ENCODE measurements at places on chromosomes 1 and 21. TPM values are rescaled to one million over a fixed set of nuclear protein-coding genes. Genes with fewer than 3 reads are reported as not detected.

- H3K36me3 ChIP-seq: no peaks in the 10 kb centered on the region
- no peak for DNase-seq
- no peak overlapping the region for H3K27ac ChIP-seq
- no peaks in the 10 kb centered on the region for H3K4me1 ChIP-seq
- H3K27me3 ChIP-seq: peaks cover 4% of the 10 kb centered on the region
Measured at GRCh38 chr1:170284016-170284415, 138.3 kb downstream of the NTMT2 start.

GRCh38 chr1:1272341-1273208, 1.1 kb downstream of the UBE2J2 start:
- H3K4me1 ChIP-seq: peaks cover 40% of the 10 kb centered on the region
- peaks cover 25% of the 10 kb centered on the region for H3K36me3 ChIP-seq
- peak; percentile 36 for DNase-seq
- peak overlapping the region; percentile 85 for H3K27ac ChIP-seq

DNA sequence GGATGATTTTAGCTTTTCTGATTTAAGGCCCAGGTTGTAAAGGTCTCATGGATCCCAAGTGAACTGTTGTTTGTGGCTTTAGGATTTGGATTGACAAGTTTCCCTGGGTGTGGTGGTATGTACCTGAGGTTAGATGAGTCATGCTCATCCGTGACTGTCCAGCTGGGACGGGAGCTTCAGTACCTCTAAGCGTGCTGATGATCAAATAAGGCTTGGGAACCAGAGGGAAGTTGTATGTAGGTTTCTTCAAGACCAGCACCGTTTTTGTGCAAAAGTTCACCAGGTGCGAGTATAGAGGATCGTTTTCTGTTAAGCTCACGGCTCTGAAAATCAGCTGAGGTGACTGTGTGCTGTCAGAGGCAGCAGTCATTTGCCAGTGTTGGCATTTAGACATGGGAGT, 19.8 kb downstream of the PLA2G2E start:
- H3K4me3 ChIP-seq: no peak overlapping the region
- no peaks in the 10 kb centered on the region for H3K27me3 ChIP-seq
- H3K27ac ChIP-seq: no peak overlapping the region
- no peak for DNase-seq
- H3K4me1 ChIP-seq: no peaks in the 10 kb centered on the region
- H3K36me3 ChIP-seq: peaks cover 41% of the 10 kb centered on the region

DNA sequence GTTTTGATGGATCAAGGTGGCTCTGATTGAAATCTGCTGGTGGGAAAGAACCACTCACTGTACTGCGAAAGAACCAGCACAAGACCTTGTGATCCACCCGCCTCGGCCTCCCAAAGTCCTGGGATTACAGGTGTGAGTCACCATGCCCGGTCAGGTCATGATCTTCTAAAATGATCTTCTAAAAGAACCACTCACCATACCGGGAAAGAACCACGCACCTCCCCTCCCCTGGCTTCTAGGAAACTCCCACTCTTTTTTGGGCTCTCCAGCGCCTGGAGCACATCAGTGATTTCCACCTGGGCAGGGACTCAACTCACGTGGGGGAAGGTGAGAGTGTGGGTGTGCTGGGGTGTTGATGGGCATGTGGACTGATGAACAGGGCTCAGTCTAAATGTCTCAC, 7.9 kb upstream of the RAB7B start:
- DNase-seq: peak; percentile 65
- H3K36me3 ChIP-seq: no peaks in the 10 kb centered on the region
- H3K4me3 ChIP-seq: no peak overlapping the region

DNA sequence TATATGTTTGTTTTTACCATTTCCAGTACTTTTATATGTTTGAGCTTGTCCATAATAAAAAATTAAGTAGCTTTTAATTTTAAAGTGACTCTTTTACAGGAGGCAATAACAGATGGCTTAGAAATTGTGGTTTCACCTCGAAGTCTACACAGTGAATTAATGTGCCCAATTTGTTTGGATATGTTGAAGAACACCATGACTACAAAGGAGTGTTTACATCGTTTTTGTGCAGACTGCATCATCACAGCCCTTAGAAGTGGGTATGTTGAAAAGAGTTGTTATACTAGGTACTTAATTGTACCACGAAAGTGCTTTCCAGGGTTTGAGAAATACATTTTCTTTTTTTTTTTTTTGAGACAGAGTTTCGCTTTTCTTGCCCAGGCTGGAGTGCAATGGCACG, 46.1 kb downstream of the RNF2 start:
- DNase-seq: no peak
- H3K4me3 ChIP-seq: no peak overlapping the region
- peaks cover 41% of the 10 kb centered on the region for H3K36me3 ChIP-seq
- H3K27ac ChIP-seq: no peak overlapping the region
- H3K4me1 ChIP-seq: no peaks in the 10 kb centered on the region

DNA sequence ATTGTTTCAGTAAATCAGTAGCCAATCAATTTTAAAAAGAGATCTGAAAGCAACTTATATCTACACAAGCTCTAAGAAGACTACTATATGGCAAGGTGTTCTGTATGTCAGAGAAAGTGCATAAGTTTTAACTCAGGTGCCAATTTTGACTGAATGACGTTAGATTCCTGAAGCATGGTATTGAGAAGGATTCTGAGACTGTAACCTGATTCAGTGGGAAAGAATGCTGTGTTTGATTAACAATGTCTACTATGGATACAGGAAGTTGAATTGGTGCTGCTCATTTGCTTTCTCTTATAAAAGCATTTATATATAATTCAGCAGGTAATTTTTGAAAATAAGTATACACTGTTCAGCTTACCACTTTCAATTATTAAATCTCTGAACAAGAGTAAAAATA, 156.3 kb downstream of the PAPPA2 start:
- H3K36me3 ChIP-seq: no peaks in the 10 kb centered on the region
- DNase-seq: no peak
- no peak overlapping the region for H3K27ac ChIP-seq
- H3K4me1 ChIP-seq: no peaks in the 10 kb centered on the region
- no peaks in the 10 kb centered on the region for H3K27me3 ChIP-seq

DNA sequence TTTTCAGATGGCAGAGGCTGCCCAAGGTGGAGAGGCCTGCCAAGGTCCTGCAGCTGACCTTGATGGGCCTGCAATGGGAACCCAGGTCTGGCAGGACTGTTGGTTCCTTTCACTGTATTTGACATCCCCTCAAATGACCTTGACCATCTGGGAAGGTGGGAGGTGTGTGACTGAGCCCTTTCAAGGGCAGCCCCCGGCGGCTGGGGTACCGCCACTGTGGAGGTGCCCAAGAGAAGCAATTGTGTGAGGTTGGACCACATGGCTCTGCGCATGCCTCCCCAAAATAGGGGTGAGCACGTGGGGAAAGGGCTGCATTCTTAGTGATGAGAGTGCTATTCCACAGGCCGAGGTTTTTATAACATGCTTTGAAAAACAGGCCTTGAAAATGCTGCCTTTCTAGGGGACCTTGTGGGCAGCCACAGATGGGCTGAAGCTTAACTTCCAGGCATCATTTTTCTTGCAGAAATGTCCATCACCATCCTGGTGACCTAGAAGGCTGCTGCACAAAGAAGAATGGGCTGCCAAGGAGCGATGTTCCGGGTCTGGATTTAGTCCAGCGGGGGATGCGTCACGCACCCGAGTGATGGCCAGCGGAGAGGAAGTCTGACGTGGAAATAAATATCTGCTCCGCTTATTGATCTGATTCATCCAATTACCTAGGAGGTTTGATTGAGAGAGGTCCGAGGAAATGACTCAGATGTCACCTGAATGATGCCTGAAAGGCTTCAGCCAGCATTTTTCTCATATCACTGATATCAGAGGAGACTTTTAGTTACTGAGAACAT, 16.5 kb upstream of the UTS2 start:
- H3K27ac ChIP-seq: no peak overlapping the region
- no peaks in the 10 kb centered on the region for H3K36me3 ChIP-seq
- H3K4me3 ChIP-seq: no peak overlapping the region

- peak; percentile 29 for DNase-seq
- no peak overlapping the region for H3K27ac ChIP-seq
- no peaks in the 10 kb centered on the region for H3K27me3 ChIP-seq
- H3K36me3 ChIP-seq: peaks cover 43% of the 10 kb centered on the region
- no peak overlapping the region for H3K4me3 ChIP-seq
- H3K4me1 ChIP-seq: peaks cover 6% of the 10 kb centered on the region
Measured at GRCh38 chr1:180994262-180994661, 28.4 kb downstream of the STX6 start.

DNA sequence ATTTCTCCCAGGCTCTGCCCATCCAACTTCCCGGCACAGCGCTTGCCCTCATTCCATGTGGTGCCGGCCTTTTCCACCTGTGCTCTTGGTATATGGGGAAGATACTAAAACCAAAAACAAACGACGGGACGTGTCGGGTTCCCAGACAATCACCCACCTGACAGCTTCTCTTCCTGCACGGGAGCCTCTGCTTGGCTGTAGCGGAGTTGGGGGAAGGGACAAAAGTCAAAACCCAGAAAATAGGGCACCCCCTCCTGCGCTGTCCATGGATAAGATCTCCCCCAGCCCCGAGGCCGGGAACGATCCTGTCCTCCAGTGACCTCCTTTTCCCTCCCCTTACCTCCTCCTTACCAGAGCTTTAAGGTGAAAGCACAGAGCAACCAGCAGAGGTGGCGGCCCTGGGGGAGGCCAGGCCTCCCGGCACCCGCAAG, 640 bp downstream of the JTB start:
- H3K27ac ChIP-seq: peak overlapping the region; percentile 98
- no peak for DNase-seq
- peak overlapping the region; percentile 99 for H3K4me3 ChIP-seq
- H3K4me1 ChIP-seq: peaks cover 34% of the 10 kb centered on the region
- H3K36me3 ChIP-seq: peaks cover 53% of the 10 kb centered on the region

GRCh38 chr1:156102633-156103511, 11.6 kb upstream of the LMNA start:
- peaks cover 67% of the 10 kb centered on the region for H3K4me1 ChIP-seq
- no peaks in the 10 kb centered on the region for H3K36me3 ChIP-seq
- H3K27ac ChIP-seq: peak overlapping the region; percentile 71
- DNase-seq: no peak
- H3K27me3 ChIP-seq: peaks cover 8% of the 10 kb centered on the region
- no peak overlapping the region for H3K4me3 ChIP-seq

- peaks cover 24% of the 10 kb centered on the region for H3K27me3 ChIP-seq
- H3K4me3 ChIP-seq: no peak overlapping the region
- DNase-seq: no peak
- no peaks in the 10 kb centered on the region for H3K36me3 ChIP-seq
Measured at GRCh38 chr1:48674641-48675040, 102.0 kb downstream of the BEND5 start.

DNA sequence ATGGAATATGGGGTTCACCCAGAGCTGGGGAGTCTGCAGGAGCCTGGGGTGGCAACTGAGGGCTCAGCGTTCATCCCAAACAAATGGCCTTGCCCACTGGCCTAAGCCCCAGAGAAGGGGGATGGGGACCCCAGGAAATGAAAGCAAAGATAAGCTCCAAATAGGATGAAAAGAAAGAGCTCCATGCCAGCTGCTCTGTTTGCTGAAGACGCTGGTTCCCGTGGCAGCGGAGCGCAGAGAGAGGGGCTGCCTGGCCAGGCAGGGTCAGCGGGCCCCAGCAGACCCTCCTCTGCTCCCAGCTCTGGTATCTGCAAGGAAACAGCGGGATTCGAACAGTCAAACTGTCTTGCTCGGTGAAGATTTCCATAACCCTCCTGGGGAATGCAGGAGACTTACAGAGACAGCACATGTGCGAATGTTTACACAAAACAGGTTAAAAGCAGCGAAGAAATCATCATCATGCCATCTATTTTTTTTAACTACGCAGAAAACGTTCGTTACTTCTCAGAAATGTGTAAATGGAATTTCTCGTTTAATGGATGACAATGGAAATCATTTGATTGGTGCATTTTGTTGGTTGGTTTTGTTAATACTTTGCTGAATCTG, 94.4 kb downstream of the PDE9A start:
- H3K36me3 ChIP-seq: no peaks in the 10 kb centered on the region
- H3K27me3 ChIP-seq: no peaks in the 10 kb centered on the region
- no peak for DNase-seq
- H3K27ac ChIP-seq: no peak overlapping the region
- no peak overlapping the region for H3K4me3 ChIP-seq
- peaks cover 25% of the 10 kb centered on the region for H3K4me1 ChIP-seq

DNA sequence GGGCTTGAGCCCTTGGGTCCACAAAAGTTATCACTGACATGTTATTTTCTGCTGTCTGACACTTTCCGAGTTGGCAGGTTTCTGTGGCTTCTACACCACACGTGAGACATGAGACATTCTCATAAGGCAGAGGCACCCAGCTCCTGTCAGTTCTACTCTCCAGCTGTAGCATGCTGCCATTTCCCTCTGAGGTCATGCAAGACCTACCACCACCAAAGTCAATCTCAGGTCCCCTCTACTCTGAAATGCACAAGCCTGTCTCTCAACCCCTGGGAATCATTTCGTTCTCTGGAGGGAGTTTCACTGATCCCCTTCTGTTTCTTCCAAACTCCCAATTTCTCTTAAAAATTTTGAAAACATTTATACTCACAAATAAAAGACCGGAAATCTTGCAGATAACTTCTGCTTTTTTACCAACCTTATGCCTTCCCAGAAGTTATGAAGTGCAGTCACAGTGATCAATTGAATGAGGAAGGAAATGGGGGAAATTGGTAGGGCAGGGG, 39.5 kb upstream of the CR2 start:
- peaks cover 34% of the 10 kb centered on the region for H3K4me1 ChIP-seq
- no peak overlapping the region for H3K4me3 ChIP-seq
- H3K27ac ChIP-seq: no peak overlapping the region

DNA sequence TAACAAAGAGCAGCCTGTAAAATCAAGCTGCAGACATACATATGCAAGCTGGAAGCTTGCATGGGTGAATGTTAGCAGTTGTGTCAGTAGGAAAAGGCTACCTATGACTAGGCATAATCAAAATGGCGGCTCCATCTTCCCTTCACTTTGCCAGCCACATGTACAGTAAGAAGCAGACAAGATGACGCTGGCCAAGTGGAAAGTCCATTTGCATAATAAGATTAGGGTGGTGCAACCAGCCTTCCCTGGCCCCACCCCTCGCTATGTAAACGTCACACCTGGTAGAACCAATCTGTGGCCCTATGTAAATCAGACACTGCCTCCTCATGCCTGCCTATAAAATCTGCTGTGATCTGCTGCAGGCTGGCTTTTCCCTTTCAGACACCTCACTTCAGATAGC, 171.9 kb upstream of the USP25 start:
- no peaks in the 10 kb centered on the region for H3K36me3 ChIP-seq
- H3K27ac ChIP-seq: no peak overlapping the region
- no peak for DNase-seq
- H3K4me3 ChIP-seq: no peak overlapping the region

DNA sequence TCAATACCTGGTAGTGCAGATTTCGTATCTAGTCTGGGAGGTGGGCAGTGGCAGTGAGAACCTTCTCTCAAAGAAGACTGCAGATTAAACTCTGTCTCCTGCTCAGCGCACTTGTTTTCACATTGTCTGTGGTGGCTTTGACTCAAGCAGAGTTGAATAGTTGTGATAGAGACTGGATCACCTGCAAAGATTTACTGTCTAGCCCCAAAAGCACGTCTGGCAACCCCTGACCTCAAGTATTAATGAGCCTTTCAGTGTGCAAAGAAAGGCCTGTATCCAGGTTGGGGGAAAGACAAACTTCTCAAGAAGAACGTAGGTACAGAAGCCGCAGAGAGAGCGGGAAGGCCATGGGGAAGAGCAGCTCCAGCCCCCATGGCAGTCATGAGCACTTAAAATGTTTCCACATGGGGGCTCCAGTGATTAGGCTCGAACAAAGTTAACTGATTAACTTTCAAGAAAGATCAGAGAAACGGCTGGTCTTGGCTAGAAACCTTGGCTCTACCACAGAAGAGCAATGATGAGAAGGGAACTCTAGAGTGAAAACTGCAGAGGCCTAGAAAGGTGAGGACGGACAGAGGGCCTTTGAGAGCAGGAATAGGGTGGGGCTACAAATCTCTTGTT, 15.2 kb downstream of the HENMT1 start:
- H3K27ac ChIP-seq: peak overlapping the region; percentile 95
- peak overlapping the region; percentile 55 for H3K4me3 ChIP-seq
- DNase-seq: peak; percentile 29
- no peaks in the 10 kb centered on the region for H3K27me3 ChIP-seq
- peaks cover 59% of the 10 kb centered on the region for H3K4me1 ChIP-seq

Gene TMOD4
- 1.9 TPM for total RNA-seq

Gene NFASC
- not detected for total RNA-seq

Gene FOXO6
- total RNA-seq: 0.49 TPM
